ENCODE measurements at places on chromosomes 2 and 18. TPM values are rescaled to one million over a fixed set of nuclear protein-coding genes. Genes with fewer than 3 reads are reported as not detected.
A peak's percentile ranks its signal among the peaks of the same experiment; 100 is the strongest.

DNA sequence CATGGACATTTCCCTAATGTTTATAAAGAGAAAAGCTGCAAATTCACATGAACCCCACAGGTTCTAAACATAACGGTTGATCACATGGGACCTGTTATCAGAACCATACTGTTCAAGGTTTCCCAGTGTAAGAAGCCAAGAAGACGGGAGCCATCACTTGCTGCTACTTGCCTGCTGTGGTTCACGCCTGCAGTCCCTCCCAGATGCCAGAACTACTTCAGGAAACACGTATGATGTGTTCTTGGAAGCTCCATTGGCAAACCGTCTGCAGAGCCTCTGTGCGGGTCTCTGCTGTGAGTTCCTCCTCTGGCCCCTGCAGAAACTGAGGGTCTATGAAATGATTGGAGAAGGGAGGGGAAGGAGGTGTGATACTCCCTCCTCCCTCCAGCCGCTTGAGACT, 75.2 kb downstream of the CABLES1 start:
- DNase-seq: no peak

DNA sequence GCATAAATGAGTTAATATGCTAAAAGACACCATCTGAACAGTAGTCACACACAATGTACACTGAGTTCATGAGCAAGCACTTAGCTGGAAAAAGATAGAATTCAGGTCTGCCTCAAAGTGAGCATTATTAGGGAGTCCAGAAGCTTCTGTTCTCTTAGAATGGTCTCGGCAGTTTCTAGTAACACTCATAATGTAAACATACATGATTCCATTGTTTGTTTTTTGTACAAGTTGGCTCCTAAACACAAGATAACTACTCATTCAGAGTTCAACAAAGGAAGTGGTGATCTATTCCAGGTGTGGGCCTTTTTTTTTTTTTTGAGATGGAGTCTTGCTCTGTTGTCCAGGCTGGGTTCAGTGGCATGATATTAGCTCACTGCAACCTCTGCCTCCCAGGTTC, 66.2 kb downstream of the ESCO1 start:
- no peak for DNase-seq

GRCh38 chr2:21422050-21422449, 298.3 kb downstream of the TDRD15 start:
- peak; percentile 18 for DNase-seq

Gene RBM44
- total RNA-seq: 1.1 TPM

Gene NFATC1
- 4.6 TPM for total RNA-seq

Gene NT5DC4
- total RNA-seq: not detected

Gene DNAJC5G
- 0.47 TPM for total RNA-seq

All from mucosa of descending colon (tissue), 3 donors.